Activated gamma-delta T cell treated with anti-CD3 and anti-CD28 coated beads, Interleukin-2, amount 50 U/mL, for 16 hours (primary cell): ENCODE measurements at places on chromosomes 3 and 15.

GRCh38 chr3:185210621-185211142, 43.2 kb downstream of the EHHADH start:
- no peak for DNase-seq

DNA sequence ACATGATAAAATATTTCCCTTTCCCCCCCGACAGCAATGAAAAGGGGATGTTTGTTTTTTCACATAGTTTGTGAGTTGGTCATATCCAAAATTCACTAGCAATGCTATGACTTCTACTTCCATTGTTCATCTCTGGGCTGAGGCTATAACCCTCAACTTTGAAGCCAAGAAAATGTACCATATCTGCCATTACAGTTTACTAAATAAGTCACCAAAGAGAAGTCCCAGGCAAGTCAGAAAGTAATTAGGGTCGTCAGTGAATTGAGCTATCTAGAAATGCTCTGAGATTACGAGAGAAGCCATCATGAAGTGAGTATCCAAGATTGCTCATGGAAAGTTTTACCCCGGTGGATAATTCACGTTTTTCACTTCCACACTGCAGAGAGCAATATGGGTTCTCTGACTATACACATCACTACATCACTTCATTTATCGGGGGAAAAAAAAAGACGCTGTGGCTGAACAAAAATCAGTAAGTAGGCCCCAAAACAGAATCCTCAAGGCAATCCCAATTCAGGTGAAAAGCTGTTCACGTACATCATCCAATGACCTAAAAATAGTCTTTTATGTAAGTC, 1.4 kb downstream of the PEAK1 start:
- DNase-seq, result no peak

- DNase-seq, result no peak
Observed at GRCh38 chr3:187292631-187293515, 1.3 kb upstream of the MASP1 start.

GRCh38 chr3:195886181-195887141, 21.9 kb downstream of the TNK2 start:
- no peak for DNase-seq

DNA sequence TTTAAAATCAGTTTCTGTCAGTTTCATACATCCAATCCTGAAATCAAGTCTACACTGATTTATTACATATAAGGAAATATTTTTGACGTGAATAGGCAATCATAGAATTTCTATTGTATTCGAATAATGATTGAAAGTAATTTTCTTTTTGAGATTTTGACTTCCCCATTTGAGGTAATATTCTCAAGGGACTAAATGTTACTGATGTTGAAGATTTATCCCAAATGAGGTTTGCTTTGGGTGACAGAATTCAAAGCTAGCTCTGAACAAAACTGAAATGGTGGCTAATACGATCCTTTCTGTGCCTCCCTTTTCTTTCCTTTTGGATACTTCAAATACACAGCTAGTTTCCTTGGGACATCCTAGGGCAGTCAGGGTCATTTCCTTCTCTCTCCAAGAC, 12.9 kb upstream of the CNBP start:
- DNase-seq, result no peak

- DNase-seq, result no peak
Observed at GRCh38 chr3:96300743-96301142, 513.7 kb upstream of the EPHA6 start.

DNA sequence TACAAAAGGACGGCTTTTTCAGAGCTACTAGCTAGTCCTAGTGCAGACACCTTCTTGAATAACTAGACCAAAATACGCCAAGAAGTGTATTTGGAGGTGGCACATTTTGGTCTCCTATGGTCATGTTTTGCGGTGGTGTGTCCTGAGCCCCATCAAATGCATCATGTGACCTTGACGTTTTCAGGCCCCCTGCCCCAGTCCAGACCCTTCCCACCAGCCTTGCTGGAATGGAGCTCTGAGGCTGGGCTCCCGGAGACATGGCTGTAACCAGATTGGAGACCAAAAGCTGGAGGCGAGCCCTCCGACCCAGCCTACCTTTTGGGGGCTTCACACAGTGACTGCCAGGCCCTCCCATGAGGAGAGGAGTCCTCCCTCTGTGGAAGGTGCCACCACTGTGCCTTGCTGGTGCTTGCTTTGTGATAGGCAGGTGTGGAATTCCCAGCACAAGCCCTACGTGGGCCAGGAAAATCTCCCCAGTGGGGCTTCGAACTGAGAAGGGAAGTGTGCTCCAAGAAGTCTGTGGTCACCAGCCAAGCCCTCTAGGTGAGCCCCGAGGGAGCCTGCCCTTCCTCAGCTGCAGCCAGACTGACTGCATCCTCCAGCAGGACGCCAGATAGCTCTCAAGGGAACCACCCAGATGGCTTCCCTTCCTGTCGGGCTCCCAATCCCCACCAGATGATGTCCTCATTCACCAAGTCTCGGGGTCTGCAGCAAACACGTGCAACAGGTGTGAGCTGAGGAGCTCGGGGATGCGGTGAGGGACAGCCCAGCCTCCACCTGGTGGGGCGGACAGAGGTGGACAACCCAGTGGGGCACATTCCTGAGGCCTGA, 126.2 kb downstream of the ASB7 start:
- DNase-seq, result no peak

GRCh38 chr3:33233884-33234283, 15.3 kb upstream of the SUSD5 start:
- no peak for DNase-seq

GRCh38 chr3:72137865-72138861, 353.2 kb upstream of the PROK2 start:
- no peak for DNase-seq

DNA sequence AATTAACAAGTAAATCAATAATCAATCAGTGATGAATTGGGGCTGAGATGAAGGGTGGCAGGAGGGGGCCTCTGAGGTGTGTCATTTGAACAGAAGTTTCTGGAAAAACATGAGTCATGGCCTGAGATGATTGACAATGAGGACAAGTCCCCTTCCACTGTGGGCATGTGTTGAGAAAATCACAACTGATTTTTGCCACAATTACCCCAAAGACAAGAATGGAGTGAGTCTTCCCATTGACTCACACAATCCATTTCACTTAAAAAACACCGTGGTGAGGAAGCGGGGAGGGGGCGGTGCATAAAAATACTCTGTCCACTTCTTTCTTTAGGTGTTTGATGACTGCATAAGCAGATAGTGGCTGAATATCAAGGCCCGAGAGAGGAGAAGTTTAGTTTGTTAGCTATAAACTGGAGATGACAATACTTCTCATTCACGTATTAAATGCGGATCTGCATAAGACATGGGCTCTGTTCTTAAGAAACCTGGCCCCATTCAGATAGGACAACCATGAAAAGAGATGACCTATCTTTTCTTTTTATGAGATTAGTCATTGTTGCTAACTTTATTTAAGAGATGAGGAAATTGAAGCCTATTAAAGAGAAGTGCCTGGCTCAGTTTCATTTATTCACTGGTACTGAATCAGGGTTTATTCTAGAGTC, 34.7 kb downstream of the SHC4 start:
- DNase-seq, result no peak

- DNase-seq, result no peak
Observed at GRCh38 chr3:12947504-12948369, 106.4 kb upstream of the RPL32 start.

GRCh38 chr3:24502690-24503089, 8.0 kb upstream of the THRB start:
- DNase-seq, result no peak

GRCh38 chr15:98735895-98736617, 87.7 kb downstream of the IGF1R start:
- DNase-seq, result no peak

DNA sequence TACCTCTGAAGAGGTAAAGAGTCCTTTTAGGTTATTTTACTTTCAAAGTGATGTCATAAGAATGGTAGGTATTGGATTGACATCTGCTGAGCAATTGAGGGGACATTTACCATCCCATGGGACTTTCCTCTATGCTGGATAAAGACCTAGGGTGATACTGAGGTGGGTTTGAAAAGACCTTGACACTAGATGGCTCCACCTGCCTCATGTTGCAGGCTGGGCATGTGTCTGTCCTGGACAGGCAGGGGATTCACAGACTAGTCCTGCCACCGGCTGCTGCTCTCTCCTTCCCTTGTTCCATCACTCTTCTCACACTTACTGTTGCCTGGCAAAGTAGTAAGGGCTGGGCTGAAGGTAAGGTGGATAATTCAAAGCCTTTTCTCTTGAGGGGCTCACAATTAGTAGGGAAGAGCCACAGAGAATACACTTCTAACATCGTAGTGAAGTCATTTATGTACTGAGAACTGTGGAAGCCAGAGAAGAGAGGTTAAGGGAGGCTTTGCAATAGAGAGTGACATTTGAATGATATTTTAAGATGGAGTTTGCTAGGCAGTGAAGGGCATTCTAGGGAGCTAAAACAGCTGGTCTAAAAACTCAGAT, 27.7 kb downstream of the TRAK1 start:
- DNase-seq, result no peak

DNA sequence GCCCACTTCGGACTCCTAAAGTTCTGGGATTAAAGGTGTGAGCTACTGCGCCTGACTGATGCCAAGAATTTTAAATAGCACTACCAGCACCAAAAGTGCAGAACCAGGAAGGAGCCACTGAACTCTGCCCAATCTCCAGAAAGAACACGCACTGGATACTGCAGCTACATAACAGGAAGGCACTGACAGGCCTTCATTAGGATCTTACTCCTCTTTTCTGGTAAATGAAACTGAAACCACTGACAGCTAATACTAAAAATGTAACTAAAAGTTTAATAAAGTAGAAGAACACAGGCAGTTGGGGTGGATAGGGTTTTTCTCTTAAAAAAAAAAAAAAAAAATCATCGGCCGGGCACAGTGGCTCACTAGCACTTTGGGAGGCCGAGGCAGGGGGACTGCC, 74.1 kb upstream of the CHRM5 start:
- no peak for DNase-seq

DNA sequence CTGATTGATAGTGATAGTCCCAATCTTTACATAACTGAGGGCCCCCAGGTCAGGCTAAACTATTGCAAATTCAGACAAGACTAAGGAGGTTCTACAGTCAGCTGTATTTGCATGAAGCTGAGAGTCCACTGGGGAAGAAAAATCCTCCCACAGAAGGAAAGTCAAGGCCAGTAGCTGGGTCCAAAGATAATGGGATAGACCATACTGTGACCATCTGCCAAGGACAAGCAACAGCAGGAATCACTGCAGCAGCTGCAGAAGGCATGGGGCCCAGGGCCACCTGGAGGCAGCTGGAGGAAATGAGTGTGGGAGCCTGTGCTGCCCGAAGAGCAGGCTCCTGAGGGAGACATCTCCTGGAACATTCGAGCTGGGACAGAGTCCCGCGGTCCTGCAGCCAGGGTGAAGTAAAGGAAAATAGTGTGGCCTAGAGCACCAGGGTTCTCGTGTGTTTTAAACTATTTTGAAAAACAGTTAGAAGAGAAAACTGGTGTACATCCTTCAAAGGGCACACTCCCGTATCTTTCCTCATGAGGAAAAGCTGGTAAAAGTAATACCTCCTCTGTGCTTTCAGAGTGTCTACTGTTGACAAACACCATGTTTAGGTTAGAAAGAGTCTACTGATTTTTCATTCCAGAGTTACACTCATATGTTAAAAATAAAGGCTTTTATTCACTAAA, 13.2 kb upstream of the TMEM212 start:
- DNase-seq, result no peak

DNA sequence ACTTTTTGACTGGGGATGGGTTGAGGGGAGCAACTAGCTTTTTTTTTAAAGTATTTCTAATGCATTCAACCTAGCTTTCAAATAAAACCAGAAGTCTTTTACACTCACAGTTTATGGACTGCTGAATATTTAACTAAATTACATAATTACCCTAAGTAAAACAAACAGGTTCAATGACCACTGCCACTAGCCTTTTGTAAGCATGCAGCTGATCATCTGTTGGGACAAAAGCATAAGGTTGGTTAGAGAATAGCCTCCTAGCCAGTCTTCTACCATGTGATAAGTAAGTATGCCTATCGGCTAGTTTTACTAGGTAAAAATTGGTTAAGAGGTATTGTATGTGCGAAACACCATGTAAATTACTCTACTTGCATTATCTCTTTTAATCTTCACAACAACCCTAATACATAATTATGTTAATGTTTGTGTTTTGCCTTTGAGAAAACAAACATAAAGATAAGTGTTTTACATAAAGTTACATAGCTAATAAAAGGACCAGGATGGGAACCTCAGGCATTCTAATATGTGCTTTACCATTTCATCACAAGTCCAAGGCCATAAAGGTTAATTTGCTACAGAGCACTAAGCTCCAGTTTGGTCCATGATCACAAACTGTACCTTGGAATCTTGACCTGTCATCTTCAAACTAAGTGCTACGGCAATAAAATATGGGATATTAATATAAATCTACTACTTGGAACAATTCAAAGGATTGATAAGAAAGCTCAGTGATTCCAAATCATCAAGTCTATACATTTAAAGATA, 13.2 kb downstream of the PFN2 start:
- DNase-seq, result no peak

DNA sequence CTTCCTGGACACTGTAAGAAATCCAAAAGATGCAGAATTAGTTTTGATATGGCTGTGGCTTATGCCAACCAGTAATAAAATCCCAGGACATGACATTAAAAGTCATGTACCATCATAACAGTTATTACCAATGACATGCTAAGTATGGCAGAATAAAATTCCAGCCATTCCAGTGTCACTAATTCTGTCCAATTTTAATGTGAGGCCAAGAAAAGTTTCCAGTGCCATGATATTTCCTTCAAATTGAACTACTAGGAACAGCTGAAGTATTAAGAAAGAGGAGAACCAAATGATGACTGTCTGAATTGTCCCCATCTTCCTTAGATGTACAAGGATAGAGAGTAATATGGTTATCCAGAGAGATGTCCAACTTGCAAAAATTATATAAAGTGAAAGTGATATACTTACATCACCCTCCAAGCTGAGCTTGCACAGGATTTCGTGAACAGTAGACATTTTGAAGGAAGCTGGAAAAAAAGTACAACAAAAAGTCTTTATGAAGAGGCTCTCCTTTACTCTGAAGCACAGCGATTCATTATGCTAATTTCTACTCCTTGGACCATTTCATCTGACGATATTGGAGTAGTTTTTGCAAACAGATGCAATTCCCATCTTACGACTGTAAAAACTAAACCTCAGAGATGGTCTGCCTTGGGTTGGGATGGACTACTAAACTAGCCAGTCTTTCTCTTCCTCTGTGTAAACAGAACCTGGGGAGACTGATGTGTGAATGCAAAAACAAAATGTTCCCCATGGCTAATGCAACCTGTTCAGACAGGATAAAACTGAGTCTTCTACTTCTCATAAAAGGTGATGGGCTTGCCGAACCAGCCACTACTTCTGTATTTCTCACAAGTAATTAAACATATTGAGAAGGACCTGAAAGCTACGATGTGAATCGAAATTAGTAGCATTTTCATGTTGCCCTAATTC, 11.9 kb downstream of the ANXA2 start:
- DNase-seq, result no peak

- no peak for DNase-seq
Observed at GRCh38 chr3:112811917-112812660, 34.6 kb downstream of the CD200R1L start.

GRCh38 chr3:94304954-94305353, 242.1 kb downstream of the NSUN3 start:
- no peak for DNase-seq

GRCh38 chr3:30505866-30506520, 100.4 kb upstream of the TGFBR2 start:
- no peak for DNase-seq

- no peak for DNase-seq
Observed at GRCh38 chr15:96733721-96734120, 403.2 kb downstream of the NR2F2 start.
